ENCODE measurements at places on chromosomes 3 and 15.

DNA sequence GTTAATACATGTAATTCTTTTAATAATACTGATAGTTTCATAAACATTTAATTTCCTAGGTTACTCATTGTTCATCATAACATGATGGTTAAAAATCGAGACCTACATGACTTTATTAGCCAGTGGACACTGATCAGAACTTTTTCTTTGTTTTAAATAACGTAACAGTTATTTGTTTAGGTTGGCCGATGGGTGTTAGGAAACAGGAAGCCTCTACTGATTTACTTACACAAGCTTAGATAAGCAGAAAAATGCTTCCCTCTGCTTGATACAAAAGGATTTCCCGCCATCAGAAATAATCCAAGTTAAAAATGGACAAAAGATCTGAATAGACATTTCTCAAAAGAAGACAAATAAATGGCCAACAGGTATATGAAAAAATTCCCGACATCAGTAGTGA lies 16.6 kb upstream of the APH1B start:
- no peak for DNase-seq

DNA sequence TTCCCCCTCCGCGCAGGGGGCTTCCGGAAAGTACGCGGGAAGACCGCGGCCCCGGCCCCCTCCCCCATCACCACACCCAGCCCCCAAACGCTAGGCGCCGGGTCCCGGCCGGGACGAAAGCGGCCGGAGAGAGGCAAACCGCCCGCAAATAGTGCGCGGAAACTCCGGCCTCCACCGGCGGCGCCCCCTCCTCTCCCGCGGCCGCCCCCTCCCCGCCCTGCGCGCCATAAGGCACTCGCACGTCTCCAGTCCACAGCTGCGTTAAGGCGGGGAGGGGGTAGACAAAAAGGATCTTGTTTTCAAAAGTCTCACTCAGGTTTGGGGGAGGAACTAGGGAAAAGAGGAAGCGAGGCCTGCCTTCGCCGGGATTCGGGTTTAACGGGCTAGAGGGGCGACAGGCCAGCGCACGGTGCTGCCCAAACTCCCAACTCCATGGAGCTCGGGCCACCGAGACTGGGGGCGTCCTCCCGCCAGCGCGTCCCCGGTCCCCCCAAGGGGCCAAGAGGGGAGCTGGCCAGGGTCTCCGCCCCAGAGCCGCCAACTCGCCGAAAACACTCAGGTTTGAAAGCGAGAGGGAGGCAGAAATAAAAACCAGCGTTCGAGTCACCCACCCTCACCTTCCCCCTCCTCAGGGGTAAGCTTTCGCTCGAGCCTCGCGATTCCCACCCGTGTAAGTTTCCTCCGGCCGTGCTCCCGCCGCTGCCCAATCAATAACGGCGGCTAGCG lies 1.8 kb downstream of the ANP32A start:
- peak; percentile 48 for DNase-seq

GRCh38 chr3:181403876-181404660 lies 307.7 kb upstream of the SOX2 start:
- no peak for DNase-seq

DNA sequence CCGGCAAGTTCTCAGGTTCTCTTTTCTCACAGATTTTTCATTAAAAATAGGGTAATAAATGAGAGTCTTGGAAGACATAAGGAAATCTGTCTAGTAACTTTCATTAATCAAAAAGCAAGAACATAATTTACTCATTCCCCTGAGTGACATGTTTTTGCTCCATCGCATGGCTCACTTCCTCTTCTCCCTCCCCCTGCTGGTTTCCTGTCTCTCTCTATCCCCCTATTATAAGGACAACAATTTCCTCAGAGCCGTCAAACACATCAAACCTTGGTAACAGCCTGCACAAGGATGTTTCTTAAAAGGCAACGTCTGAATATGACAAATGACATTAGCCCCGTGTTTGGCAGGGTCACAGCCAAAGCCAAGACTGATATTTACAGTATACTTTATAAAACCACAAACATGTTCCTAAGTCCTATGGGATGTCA lies 1149.6 kb downstream of the IGSF11 start:
- DNase-seq = peak; percentile 2

DNA sequence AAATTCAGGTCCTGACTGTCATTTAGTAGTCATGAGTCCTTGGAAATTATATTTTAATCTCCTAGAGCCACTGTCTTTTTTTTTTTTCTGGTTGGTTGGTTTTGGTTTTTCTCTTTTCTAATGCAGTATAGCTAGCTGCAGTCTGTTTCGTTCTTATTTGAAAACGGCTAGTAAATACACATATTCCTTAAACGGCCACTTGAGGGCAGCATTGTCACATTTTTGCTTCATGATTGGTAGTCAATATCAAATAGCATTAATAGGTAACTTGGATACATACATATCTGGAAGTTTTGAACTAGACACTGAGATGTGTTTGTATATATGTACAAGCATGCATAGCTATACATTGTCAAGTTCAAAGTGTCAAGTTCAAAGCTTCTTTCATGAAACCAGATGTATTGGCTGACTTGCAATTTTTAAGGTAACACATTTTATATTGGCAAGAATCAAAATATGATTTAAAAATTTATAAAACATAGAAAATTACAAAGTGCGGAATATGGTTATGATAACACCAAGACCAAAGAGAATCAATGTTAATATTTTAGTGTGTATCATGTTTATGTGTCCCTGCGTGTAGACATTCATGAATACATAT lies 22.5 kb downstream of the GABRA5 start:
- DNase-seq = peak; percentile 71

- DNase-seq = no peak
These were observed 167.6 kb downstream of the PLCL2 start for GRCh38 chr3:17052363-17052762.

GRCh38 chr3:187072511-187072910 lies 66.8 kb downstream of the RPL39L start:
- no peak for DNase-seq

- no peak for DNase-seq
These were observed 360.7 kb downstream of the PTPRG start for GRCh38 chr3:61922118-61922517.

GRCh38 chr3:101204246-101204645 lies 116.1 kb downstream of the IMPG2 start:
- no peak for DNase-seq

GRCh38 chr3:126424751-126425150 lies 30.0 kb downstream of the CFAP100 start:
- DNase-seq = no peak

GRCh38 chr15:81000624-81001151 lies at the start of gene TLNRD1:
Gene TLNRD1, plus strand, starts transcription at chr15:81000923. Its CDS starts 1,349 bp downstream, at chr15:81002272.
- DNase-seq = peak; percentile 92

DNA sequence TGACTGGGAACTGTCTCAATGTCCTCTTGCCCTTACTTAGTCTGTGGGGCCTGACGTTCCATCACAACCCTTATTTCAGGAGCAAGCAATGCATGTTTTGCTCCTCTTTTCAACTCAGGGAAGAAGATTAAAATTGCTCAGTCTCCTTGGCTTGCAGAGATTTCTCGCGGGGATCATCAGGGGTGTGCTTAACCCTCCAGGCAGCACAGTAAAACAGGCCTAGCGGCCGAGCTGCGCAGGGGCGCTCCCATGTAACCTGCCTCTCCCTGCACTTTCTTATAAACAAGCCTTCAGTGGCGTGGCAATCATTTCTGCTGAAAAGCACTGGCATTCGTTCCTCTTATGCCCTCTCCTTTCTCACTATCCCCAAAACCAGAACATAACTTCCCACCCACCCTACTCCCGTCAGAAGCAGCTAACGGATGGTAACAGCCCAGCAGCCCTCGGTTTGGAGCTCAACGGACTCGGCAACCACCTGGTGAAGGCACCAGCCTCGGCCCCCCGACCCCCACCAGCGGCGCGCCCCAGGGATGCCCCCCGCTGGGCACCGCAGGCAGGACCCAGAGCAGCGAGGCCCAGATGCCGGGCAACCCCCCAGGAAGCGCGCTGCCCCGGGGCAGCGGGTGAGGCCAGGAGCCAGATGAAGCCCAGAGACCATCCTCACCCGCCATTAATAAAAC lies 1.1 kb downstream of the MCF2L2 start:
- DNase-seq = no peak

GRCh38 chr3:141769221-141769894 lies 6.2 kb downstream of the GRK7 start:
- no peak for DNase-seq

GRCh38 chr3:99172736-99173657 lies 271.5 kb upstream of the DCBLD2 start:
- DNase-seq = peak; percentile 73

DNA sequence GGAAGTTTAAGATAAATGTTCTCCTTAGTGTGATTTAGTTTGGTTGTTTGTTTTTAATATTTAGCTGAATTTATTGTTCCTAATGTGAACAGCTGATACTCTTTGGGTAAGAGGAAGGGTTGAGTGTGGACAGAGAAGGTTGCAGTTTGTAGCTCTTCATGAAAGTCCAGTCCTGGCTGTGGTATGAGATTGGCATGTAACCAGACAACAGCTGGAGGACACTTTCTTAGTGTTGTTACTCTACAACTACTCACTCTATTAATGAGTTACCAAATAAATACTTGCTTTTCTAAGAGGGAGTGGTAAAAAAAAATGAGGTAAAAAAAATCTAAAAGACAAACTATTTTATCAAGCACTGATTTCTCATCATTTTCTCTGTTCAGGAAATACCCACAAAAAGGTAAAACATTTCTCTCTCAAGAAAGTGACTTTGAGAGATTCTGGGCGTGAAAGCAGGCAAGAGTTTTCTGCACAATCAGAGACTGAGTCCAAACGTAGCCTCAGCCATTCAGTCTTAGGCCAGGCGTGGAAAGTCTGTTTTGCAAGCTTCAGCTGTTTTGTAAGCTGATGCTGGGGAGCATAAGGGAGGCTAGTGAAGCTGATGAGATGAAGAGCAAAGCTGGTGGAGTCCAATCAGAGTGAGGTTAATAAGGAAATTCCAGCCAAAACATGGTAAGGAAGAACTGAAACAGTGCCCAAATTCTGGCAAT lies 138.5 kb upstream of the ARPP21 start:
- no peak for DNase-seq

- DNase-seq = no peak
These were observed 30.8 kb downstream of the P2RY1 start for GRCh38 chr3:152865668-152866245.

GRCh38 chr3:134161898-134162615 lies 88.6 kb downstream of the RYK start:
- no peak for DNase-seq

DNA sequence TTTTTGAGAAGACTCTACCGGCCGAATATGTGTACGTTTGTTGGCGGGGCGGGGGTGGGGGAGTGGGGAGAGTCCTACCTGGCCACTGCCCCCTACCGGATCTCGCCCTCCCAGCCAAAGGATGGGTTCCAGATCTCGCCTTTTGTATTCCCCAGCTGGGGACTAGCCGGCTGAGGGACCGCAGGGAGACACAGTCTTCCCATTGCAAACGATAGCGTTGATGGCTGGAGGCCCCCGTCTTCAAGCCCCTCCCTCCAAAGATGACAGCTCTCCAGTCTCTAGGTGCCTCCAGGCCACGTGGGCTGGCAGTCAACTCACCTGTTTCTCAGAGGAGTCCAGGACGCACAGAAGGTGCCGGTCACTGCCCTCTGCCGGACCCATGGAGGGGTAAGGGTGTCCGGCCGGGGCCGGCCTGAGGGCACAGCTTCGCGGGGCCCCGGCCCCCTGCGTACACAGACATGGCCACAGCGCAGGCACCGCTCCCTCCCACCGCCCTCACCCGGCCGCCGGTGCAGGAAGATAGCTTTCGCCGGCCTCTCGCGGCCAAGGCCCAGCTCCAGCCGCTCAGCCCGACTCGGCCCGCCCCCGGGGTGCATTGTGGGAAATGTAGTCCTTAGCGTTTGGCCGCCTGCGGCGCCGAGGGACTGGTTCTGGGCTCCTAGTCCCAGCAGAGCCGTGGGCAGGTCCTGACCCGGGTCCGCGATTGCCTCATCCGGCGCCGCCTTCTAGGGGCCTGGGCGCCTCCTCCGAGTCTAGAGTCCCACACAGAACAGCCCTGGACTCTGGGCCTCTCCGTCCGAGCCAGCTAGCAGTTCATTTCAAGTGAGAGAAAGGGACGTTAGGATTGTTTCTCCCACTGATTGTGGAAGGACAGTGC lies at the start of gene MON1A:
TSS of gene MON1A (minus strand) at position 521 of the 877 bp plus-strand sequence. CDS start 16,465 bp downstream, outside the sequence.
- peak; percentile 90 for DNase-seq

DNA sequence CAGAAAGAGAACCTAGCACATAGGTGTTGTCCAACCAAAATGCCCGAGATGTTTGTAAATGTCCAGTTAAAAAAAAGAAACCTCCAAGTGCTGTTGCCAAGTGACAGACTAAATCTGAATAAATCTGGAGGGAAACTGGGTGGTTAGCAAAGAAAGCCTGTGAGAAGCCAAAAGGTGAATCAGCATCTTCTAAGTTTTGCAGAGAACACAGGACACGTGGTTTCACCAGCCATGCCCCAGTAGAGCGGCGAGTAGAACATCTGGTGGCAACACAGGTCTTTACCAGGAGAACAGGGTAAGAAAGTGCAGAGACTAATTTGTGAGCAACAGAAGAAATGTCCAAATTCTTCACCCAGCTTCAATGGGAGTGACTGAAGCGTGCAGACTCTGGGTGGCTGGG lies 986.0 kb downstream of the ROBO2 start:
- no peak for DNase-seq

GRCh38 chr3:28850186-28850585 lies 430.7 kb upstream of the RBMS3 start:
- no peak for DNase-seq

GRCh38 chr3:135056084-135056730 lies 261.1 kb downstream of the EPHB1 start:
- peak; percentile 75 for DNase-seq

- DNase-seq = peak; percentile 33
These were observed 387.9 kb downstream of the GABRG3 start for GRCh38 chr15:27358751-27359434.

GRCh38 chr3:177545964-177546363 lies 348.7 kb upstream of the TBL1XR1 start:
- no peak for DNase-seq

GRCh38 chr15:57996561-57996960 lies 69.0 kb downstream of the ALDH1A2 start:
- no peak for DNase-seq

- DNase-seq = peak; percentile 1
These were observed 1476.9 kb downstream of the OTOL1 start for GRCh38 chr3:162973428-162973917.

DNA sequence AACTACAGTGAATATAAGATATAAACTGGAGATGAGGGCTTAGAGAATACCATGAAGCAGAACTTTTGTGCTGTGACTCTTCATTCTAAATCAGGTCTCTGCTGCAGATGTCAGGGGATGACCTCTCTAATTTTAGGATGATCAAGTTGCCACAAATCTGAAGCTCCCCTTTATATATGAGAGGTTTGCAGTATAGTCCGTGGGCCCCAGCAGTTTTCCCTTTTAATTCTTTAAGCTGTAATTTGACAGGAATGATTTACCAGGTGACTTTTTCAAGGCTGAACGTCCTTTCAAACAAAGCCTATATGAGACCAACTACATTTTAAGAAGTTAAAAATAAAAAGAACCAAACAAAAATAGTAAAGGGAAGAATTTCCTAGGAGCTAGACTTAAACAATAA lies 4.9 kb upstream of the PLOD2 start:
- DNase-seq = no peak
